NCI-H345 (cell line): ENCODE measurements at places on chromosomes 5 and 9.
A peak's percentile ranks its signal among the peaks of the same experiment; 100 is the strongest.

DNA sequence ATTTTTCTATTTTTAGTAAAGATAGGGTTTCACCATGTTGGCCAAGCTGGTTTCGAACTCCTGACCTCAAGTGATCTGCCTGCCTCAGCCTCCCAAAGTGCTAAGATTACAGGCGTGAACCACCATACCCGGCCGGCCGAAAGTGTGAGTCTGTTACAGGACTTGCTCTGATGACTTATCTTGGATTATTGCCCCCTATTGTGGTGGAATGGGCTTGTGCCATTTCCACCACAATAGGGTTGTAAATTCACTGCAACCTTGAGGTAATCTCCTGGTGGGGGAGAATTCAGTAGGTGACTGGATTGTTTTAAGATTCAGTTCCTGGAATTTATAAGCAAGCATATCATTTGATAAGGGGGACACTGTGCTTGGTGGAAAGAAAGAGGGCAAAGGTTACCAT, 15.0 kb upstream of the HMGCR start:
- no peak for DNase-seq

DNA sequence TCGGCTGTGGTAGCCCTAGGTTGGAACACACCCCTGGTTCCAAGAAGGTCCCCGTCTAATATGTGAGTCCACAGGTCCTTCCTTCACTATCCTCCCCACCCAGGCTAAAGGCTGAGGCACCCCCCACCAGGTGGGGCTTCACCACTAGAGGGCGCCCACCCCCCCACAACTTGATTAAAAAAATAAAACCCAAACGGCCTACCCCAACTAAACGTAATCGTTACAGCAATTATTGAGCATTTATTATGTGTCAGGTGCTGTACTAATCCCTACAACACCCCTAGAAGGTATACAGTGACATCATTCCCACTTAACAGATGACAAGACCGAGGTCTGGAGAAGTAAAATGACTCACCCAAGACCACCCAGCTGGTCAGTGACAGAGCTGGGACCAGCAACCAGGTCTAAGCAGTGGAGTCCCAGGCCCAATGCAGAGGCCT, 65.0 kb downstream of the FGF18 start:
- DNase-seq, result no peak

- DNase-seq, result no peak
These were observed 1.0 kb downstream of the DMRT2 start for GRCh38 chr9:1051210-1051583.

DNA sequence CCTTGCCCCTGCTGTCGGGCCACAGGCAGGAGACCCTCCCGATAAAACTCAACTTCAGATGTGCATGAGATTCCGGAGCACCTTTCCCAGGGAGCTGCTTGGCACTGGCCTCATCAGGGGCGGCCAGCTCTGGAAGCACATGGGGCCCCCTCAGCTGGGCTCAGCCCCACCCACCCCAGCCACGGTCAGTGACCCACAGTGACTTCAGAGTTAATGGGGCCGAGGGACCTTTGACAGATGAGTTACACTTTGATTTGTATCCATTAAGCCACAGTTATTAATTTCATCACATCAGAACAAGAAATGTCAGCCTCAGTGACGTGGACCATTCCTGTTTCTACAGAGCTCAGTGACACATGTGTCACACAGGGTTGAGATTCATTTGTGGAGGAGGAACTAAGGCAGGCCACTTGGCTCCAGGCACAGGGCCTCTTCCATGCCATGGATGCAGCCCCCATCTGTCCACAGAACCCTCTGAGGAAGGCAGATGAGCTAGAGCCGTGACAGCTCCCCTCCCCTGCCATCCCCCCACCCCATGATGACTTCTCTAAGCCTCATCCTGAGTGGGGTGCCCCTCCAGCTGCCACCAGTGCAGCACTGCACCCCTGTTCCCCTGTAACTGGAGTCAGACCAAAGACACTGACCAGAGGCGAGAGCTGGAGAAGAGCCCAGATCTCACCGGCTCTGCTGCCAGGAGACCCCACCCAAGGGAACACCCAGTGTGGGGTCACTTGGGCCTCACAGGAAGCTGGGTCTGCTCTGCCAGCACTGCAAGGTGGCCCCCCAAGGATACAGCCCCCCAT, 69.4 kb upstream of the ADAMTS2 start:
- DNase-seq, result no peak

DNA sequence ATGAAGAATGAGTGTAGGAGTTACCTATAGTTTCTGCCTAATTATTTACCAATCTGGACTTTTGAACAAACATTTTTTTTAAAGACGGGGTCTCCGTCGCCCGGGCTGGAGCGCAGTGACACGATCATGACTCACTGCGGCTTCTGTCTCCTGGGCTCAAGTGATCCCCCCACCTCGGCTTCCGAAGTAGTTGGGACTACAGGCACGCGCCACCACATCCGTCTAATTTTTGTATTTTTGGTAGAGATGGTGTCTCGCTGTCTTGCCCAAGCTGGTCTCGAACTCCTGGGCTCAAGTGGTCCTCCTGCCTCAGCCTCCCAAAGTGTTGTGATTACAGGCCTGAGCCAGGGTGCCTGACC, 1.5 kb downstream of the CTNNA1 start:
- no peak for DNase-seq

DNA sequence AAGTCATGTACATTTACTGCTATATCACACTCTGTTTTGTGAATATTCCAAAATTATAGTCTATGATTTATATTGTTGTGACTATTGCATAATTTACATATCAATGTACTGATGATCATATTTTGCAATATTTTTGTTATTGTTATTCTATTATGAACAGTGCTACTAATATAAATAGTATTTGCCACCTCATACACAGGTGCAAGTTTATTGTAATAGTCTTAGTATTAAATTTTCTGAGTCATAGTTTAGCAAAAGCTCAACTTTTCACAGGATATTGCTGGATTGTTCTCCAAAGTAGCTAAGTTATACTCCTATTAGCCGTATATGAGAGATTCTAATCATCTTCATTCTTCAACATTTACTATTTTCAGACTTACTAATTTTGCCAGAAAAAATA, 124.7 kb downstream of the TMC1 start:
- no peak for DNase-seq

- no peak for DNase-seq
These were observed 39.5 kb downstream of the C9orf152 start for GRCh38 chr9:110168486-110168885.

GRCh38 chr9:133711428-133712220, 26.5 kb downstream of the SARDH start:
- DNase-seq, result no peak

DNA sequence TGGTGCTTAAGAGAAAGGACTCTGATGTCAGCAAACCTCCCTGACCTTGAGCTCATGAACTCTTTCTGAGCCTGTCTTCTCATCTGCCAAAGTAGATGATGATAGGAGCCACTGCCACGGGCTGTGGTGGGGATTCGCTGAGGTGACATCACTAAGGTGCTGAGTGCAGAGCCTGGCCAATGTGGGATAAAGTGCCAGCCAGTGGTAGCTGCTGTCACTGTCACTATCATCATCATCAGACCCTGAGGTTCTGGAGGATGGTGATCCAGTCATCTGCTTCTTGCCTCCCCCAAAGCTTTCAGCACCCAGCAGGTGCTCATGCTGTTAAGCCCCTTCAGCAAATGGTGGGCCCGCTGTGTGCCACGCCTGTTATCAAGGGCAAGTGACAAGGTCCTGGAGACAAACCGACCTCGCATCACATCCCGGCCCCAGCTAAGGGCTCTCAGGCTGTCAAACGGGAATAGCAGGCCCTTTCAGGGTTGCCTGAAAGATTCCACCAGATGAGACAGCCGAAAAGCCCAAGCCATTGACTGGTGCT, 6.4 kb downstream of the FPGS start:
- DNase-seq, result no peak

DNA sequence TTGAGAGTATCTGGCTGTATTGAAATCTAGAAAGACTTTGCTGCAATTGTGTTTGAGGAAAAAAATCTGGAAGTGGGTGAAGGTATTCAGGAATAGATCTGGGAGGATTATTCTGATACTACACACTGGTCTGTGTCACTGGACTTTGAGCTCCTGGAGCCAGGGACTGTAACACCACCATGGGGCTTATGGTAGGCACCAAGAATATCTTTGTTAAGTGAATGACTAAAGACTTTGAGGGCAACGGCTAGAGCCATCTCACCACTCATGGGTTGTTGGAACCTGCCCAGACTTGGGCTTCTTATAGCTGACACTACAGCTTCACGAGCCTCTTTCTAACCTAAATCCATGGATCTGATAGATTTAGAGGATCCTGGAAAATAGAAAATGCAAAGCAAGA, 10.2 kb downstream of the NFX1 start:
- DNase-seq, result no peak

DNA sequence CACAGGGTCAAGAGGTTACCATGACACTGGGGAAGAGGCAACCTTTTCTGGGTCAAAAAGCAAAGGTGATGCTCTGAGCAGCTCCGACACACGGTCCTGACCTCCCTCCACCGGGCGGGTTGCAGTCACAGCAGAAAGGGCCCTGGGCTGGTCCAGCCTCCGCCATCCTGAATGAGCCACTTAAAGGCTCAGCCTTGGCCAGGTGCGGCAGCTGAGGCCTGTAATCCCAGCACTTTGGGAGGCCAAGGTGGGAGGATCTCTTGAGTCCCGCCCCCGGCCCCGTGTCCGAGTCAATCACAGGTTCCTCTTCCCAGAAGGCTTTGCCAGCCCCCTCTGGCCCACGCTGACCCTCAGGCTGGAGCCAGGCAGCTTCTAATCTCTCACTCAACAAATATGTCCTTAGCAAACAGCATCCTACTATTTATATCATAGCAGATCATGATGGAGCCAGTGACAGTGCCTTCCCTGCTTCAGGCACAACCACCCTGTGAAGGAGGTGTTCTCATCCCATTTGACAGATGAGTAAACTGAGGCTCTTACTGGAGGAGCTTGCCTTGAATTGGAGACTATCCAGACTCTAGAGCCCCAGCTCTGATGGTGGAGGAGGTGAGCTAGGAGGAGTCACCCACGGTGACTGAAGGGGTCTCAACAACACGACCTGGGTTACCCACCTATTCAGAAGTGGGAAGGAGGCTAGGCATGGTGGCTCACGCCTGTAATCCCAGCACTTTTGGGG, 79.1 kb downstream of the LRSAM1 start:
- DNase-seq, result no peak

GRCh38 chr9:115114084-115114483, 3.9 kb downstream of the TNC start:
- no peak for DNase-seq

GRCh38 chr5:174271316-174271715, 225.8 kb downstream of the NSG2 start:
- peak; percentile 67 for DNase-seq

- no peak for DNase-seq
These were observed 1.7 kb downstream of the TSSK1B start for GRCh38 chr5:113433071-113433470.

DNA sequence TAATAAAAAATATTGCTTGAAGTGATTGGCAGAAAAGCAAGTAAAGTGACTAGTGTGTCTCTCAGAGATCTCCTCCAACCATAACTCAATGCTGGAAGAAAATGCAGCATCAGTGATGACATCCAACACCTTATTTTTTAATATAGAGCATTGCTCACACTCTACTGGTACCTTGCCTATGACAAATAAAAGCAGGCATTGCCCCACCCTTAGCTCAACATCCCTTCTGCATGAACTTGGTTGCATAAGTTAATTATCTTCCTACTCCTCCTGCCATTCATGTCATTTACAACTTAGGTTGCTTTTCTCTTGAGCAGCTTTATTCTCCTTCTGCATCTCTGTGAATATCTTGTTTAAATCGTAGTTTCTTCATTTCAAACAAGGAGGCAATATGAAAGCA, 41.2 kb downstream of the FEM1C start:
- no peak for DNase-seq

DNA sequence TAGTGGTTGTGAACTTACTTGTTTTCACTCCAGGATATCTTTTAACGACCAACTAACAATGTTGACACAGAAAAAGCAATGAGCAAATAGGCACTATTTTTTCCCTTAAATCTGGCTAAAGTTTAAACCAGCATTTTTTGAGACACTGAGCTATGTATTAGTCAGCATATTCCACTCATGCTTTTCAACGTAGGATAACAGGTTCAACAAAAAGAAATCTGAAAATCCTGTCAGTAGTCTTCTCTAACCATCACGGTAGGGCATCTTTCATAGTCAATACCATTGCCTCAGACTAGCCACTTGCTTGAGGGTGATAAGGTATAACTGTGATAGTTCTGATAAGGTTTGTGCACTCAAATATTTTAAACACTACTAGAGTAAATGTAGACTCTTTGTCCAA, 1177.3 kb upstream of the NUDT12 start:
- no peak for DNase-seq

DNA sequence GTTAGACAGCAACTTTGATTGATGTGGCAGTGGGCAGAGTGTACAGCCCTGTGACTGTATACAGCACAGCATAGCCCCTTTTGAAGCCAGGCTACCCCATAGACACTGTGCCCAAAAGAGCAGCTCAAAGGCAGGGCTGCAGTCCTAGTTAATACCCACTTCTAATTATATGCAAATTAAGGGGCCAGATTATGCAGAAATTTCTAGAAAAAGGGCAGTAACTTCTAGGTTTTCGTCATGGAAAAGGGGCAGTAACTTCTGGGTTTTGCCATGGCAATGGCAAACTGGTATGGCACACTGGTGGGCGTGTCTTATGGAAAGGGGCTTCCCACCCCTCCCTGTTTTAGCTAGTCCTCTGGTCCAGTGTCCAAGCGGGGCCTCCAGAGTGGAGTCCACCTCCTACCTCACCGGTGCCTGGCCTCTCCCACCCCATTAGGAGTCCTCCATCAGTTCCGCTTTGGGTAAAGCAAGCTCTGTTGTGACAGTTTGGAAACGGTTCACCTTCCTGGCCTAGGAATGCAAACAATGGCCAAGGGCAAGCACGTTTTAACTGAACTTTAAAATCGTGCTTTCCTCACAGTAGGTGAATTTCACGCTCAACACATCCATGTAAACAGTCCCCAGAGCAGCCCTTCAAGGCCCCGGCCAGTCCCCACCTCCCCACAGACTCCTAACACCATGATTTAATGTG, 5.6 kb downstream of the ADAMTS13 start:
- DNase-seq, result no peak

- DNase-seq, result no peak
These were observed 40.7 kb upstream of the CTXN3 start for GRCh38 chr5:127608077-127608660.

DNA sequence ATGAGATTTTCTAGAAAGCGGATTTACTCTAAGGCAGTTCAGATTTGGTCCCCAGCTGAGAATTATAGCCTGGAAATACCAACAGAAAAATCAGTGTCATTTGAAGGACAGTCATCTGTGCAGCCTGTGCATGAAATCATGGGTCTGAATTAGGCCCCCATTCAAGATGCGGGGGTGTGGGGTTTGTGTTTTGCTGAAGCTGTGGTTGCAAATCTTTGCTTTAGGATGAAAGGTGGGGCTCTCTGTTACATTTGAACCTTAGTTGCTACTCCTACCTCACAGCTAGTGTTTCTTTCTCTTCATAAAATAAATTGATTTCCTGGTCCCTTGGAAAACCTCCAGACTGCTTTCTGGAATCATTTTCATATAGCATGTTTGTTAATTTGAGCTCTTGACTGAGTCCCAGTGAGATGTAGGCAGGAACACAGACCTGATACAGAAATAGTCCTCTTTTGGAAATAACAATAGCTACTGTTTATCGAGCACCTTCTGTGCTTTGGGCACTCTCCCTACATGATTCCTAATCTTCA, 4.8 kb upstream of the ABL1 start:
- no peak for DNase-seq

- peak; percentile 84 for DNase-seq
These were observed at the start of gene LIFR for GRCh38 chr5:38556599-38557307. TSS of gene LIFR (minus strand) at chr5:38556646. CDS start at chr5:38530647, 25,999 bp downstream.
